ENCODE measurements at places on chromosomes 3 and 15.

DNA sequence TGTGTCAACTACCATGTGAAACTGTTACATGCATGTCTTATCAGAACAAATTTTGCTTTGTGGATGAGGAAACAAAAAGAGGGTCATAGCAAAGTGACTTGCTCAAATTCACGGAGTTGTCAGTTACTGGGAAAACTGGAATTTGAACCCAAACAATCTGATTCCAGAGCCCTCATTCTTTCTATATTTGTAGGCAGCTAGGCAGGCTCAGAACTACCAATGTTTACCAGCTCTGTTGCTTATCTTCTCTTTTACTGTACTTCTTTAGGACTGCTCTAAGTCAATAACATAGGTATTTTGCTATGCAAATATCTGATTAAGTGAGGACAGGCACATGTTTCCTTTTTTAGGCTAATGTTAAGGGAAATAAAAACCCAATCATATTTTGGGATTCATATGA lies 450.5 kb downstream of the ZPLD1 start:
- DNase-seq, result no peak

DNA sequence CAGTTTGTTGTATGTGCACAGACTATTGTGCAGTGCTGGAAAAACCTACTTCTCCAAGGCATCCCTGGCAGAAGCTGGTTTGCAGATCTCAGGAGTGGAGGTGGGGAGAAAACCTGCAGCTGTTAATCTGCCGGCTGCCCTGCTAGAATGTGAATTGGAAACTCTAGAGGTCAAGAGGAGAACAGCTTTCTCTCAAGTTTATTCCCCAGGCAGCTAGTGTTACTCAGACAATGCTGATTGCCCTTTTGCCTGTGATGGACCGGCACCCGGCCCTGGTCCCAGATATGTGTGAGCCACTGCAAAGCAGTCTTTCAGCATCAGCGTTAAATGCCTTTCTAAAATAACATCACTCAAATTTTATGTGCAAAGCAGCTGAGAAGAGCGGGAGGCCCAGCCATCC lies 129.7 kb upstream of the TPM1 start:
- no peak for DNase-seq

DNA sequence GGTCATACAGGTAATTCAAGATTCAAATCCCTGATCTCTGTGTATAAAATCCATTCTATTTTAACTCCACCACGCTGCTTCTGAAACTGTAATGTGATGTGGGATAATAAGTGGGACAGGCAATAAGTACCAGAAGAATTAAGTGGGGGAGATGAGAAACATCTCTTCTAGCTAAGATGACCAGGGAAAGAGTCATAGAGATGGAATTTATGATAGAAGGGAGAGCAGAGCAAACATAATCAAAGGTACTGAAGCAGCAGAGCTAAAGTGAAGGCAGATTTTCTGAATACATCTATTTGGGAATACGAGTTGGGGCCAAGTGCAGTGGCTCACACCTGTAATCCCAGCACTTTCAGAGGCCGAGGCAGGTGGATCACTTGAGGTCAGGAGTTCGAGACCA lies 4.9 kb downstream of the MRPL47 start:
- DNase-seq, result no peak

DNA sequence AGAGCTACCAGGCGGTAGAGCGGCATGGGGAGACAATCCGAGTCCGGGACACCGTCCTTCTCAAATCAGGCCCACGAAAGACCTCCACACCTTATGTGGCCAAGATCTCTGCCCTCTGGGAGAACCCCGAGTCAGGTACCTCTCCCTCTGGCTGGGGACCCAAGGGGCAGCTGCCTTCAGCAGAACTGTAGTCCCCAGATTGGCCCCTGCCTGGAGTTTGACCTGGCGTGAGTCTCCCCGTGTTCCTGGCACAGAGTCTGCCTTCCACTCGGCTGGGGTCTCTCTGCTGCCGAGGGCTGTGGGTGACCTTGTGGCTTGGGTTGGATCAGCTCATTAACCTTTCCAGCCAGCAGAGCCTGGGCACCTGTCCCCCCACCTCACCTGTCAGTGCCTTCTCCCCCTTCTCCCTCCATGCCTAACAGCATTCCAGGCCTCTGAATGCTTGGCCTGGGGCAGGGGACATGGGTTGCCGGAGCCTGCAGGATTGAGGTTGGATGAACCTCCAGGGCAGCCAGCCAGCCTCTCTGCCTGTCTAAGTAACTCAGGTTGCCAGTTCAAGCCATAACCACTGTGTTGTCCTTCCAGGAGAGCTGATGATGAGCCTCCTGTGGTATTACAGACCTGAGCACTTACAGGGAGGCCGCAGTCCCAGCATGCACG lies 6.8 kb upstream of the CHST14 start:
- no peak for DNase-seq

DNA sequence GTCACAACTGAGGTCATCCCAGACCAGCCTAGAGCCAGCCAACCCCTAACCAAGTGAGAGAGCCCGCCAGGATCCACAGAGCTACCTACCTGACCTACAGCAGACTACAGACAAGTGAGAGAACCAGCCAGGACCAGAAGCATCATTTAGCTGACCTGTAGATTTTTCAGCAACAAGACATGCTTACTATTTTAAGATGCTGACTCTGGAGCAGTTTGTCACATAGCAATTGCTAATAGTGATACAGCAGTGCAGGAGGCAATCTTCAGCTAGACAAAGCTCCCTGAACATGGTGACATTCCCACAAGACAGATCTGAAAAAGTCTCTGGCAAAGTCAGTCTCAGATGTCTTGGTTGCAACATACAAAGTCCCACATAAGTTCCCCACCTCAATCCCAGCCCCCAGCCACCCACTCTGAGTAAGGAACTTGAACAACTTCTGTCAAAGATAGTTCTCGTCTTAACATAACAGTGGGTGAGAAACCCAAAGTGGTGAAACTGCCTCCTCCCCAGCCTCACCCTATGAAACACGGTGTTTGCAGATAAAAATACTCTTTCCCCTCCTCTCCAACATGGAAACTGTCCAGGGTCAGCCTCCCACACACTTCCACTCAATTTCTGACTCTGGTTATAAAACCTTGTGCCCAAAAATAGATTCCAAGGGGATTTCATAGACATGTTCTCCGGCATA lies 120.3 kb upstream of the SLC6A11 start:
- DNase-seq, result no peak

DNA sequence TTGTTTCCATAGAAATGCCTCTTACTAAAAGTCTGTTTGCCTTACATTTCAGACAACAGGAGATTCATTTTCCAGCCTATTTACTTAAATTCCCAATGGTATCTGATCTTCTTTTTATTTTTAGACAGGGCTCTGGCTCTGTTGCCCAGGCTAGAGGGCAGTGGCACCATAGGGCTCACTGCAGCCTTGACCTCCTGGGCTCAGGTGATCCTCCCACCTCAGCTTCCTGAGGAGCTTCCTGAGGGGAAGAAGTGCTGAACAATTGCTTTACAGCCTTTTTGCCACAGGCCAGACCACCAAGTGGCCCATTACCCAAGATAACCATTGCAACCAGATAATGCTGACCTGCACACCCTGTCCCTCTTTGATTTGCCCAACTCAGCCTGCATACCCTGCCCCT lies 126.3 kb downstream of the PLCH1 start:
- DNase-seq, result no peak

DNA sequence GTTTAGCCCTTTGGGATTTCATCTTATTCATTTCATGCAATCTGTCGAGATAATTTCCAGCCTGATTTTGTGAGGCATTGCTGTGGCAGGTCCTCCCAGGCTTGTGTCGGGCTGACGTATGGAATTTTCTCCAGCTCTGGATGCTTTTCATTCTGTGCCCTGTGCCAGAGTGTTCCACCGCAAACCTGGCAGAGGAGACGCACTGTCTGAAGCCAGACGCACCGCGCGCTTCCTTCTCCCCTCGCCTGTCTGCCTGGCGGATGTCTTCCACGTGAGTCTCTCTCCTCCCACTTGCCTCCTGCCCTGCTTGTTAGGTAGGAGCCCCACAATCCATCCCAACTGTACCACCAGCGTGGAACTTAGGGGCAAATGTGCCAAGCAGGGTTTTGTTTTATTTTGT lies 20.1 kb upstream of the GLCE start:
- DNase-seq, result no peak

DNA sequence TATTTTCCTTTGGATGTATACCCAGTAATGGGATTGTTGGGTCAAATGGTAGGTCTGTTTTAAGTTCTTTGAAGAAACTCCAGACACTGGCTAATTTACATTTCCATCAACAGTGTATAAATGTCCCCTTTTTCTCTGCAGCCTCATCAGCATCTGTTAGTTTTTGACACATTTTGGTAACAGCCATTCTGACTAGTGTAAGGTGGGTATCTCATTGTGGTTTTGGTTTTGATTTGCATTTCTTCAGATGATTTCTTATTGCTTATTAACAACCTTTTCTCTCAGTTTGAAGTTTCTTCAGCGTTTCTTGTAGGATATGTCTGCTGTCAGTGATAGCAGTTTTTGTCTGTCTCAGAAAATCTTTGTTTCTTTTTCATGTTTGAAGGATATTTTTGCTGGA lies 15.4 kb downstream of the GALK2 start:
- DNase-seq, result no peak

DNA sequence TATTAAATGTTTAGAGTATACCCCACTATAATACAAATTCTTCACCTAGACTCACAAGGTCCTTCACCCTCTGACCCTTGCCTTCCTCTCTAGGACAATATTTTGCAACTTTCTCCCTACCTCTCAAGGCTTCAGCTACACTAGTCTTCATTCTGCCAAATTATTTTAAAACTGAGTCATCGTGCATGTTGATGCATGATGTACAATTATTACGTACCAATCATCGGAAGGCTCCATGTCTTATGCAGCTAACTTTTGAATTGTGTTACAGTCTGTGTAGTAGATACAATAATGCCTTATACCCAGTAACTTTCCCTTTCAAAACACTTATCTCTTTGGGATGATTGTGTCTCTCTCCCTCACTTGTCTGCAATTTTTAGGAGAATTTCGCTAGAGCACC lies 98.5 kb upstream of the ROBO2 start:
- DNase-seq, result no peak

DNA sequence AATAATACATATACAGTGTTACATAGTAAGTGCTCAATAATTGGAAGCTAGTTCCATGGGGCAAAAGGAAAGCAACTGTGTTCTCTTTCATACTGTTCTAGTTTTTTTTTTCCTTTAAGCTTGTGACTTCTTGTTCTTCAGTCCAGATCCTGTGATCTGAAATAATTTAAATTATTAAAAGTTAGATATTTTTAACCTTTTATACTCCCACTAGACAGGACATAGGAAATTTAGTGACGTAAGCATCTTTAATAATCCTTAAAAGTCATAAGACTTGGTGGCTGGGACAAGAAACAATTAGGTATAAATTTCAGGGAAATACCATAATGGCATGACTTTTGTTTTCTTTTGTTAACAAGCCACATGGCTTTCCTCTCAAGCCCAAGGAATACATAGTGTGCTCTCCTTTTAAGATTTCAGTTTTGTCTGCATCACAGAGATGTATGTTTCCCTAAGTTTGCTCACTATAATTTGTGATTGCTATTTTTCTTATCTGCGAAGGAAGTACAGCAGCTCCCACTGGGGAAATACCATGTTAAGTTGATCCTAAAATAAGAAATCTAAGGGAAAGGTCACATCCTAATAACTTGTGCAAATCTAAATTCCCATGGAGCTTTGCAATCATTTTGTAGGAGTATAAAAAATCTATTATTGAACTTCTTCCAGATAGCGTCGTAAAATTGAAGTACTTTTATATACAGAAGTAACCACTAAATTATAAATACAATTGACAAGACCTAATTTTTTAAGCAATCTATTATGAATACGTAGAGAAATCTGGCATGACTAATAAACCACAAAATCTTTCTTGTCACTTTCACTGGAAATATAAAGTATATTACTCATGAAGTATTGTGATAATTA lies 30.1 kb downstream of the PPARG start:
- DNase-seq, result no peak

DNA sequence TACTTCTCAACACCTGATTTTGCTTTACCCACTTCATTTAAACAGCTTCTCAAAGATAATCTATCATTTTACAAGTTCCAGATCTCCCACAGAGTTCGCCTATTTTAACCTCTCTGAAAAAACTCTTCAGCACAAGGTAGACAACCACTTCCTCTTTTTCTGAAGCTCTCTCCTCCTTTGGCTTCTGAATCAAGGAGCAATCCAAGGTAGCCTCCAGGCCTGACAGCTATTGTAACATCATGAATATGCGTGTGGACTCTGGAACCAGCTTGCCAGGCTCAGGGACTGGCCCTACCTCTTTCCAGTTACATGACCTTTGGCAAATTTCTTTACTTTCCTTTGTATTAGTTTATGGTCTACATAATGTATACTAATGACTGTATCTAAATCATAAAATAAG lies 405.9 kb upstream of the ZNF385D start:
- DNase-seq, result no peak

DNA sequence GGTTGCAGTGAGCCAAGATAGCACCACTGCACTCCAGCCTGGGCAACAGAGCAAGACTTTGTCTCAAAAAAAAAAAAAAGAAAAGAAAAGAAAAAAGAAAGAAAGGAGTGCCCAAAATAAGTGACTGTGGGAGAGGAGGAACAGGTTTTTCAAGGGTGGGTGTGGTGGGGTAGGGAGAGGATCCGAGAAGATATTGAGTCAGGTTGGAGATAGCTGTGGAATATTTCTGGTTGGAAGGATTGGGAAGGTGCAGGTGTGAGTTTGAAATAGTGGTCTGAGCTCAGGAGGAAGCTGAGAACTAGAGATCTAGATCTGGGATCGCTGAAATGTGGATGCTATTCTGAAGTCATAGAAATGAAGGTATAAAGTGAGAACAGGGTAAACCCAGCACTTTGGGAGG lies 7.8 kb downstream of the SCAMP2 start:
- DNase-seq, result no peak

GRCh38 chr3:8189051-8189450 lies 312.6 kb upstream of the LMCD1 start:
- no peak for DNase-seq

- no peak for DNase-seq
Measured at GRCh38 chr3:121758727-121759450, 9.3 kb upstream of the GOLGB1 start.

GRCh38 chr15:100777821-100778220 lies 101.8 kb upstream of the ALDH1A3 start:
- no peak for DNase-seq

GRCh38 chr3:194661374-194661773 lies 10.6 kb downstream of the LSG1 start:
- DNase-seq, result no peak

DNA sequence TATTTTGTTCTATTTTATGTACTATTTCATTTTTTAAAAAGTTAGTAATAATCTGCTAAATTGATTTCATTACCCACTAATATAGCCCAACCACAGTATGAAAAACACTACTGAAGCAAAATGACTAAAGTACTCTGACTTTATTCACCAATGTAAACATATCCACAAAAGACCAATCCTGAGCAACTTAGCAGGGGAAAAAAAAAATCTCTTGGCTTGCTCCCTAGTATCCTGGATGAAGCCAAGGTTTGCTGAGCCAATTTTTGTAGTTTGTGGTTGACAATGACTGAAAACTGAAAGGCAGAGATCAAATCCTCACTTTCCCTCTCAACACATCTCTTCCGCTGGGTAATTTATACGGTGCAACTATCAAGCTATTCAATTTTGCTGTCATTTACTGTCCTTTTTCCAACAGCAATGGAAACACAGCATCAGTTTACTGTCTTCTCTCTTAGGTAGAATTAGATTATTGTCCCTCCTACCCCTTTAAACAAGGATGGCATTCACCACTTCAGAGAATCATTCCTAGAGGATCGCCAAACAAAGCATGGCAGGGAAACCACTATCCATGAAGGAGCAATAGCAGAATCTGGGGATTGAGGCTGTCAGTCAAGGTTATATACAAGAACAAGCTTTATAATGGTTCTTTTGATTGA lies 149.7 kb downstream of the THRB start:
- DNase-seq, result no peak

Measured in NCI-H1417 treated with DMSO at 0.1 percent for 48 hours (cell line).